ENCODE measurements at places on chromosomes 7 and 10. TPM values are rescaled to one million over a fixed set of nuclear protein-coding genes. Genes with fewer than 3 reads are reported as not detected.

- no peak for DNase-seq
These were observed 23.5 kb downstream of the OGDH start for GRCh38 chr7:44629829-44630522.

DNA sequence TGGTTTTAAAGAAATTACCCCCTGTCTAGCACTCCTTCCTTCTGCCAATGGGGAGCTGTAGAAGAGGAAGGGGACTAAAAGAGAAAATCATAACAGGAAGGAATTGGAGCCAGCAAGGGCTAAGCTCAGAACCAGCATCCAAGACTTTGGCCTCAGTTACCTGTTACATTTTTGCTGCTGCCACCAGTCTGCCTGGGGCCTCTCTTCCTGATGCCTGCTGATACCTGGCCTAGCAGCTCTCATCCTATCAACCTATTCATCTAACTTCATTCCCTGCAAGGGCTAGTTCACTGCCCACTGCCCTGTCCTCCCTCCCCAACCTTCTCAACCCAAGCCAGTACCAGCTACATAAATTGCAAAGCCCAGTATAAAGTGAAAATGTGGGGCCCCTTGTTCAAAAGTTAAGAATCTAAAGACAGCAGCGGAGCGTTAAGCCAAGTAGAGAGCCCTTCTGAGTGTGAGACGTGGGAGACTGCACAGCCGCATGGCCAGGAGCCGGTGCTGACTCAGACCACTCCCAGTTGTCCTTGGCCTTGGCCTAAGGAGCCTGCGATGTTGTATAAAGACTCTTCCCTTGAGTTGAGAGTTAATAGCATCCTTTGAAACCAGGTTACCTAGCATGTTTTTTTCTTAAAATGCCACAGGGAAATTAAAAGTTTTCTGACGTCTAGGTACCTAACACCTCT lies 13.2 kb upstream of the AOC1 start:
- DNase-seq, result no peak

DNA sequence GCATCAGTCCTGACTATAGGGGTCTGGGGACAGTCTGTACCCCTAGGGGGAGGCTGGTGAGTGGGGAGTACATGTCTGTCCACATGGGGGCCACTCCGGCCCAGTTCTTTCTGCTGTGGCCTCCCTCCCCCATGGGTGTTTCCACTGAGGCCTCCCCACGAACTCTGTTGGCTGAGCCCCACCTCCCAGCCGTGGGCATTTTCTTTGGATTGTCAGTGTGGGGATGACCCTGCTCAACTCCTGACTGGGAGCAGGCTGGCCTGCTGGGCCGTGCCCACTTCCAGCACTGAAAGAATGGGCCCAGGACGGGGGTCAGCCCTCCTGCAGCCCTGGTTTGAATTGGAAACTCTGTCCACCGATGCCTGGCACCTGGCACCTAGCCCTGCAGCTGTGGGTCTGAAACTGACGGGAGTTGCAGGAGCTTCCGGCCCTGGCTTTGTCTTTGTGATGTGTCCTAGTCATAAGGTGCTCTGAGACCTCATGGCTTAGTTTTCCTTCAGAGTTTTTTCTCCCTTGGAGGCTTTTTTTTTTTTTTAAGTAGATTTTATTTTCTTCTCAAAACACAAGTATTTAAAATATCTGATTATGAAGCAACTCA lies 46.5 kb downstream of the LHPP start:
- DNase-seq, result no peak

DNA sequence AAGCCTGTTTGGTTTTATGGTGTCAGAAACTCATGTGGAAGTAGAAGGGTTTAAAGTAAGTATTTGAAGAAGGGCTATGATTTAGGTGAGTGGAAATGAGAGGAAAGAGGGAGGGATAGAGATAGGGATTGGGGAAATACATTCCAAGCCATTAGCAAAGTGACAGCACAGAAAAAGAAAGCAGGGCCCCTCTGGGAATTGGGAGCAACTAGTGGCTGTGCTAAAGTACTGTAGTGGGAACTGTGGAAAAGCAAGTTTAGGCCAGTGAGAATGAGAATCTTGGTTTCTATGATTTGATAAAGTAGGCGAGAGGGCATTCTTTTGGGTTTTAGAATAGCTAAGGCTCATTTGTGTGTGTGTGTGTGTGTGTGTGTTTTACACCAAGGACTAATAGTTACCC lies 5.0 kb downstream of the PRKG1 start:
- no peak for DNase-seq

- no peak for DNase-seq
These were observed 112.3 kb downstream of the SPDYE5 start for GRCh38 chr7:75604408-75604807.

- no peak for DNase-seq
These were observed 375.8 kb downstream of the MDFIC start for GRCh38 chr7:115297656-115298055.

DNA sequence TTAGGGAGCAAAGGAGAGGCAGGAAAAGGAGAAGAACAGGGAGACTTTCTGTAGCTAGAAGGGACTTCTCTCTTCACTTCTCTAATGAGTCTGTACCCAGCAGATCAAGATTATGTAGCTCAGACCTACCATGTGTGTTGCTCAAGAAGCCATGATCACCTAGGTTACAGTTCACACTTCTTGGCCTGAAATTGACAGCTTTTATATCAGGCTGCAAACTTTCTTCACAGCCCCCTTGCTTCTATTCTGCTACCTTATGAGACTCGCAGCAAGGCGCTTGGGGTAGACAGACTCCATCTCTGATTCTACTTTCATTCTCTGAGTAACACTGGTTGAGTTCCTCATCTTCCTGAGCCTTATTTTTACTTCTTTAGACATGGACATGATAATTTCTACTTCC lies 19.6 kb upstream of the GIMAP2 start:
- peak; percentile 40 for DNase-seq

DNA sequence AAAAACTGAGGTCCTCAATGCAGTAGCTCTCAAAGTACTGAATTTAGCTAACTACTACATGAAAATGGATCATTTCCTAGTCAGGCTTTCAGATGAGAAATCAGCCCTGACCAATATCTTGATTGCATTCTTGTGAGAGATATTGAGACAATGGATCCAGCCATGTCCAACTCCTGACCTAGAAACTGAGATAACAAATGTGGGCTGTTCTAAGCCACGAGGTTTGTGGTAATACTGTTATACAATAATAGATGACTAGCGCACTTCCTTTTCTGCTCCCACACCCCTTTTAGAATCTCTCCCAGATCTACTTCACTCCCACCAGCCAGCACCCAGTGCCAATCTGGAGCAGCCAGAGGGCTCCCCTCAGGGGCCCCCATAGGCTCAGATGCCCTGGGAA lies 209.3 kb upstream of the KMT2E start:
- DNase-seq, result no peak

GRCh38 chr7:1642291-1642731 lies 27.8 kb upstream of the ELFN1 start:
- DNase-seq, result no peak

DNA sequence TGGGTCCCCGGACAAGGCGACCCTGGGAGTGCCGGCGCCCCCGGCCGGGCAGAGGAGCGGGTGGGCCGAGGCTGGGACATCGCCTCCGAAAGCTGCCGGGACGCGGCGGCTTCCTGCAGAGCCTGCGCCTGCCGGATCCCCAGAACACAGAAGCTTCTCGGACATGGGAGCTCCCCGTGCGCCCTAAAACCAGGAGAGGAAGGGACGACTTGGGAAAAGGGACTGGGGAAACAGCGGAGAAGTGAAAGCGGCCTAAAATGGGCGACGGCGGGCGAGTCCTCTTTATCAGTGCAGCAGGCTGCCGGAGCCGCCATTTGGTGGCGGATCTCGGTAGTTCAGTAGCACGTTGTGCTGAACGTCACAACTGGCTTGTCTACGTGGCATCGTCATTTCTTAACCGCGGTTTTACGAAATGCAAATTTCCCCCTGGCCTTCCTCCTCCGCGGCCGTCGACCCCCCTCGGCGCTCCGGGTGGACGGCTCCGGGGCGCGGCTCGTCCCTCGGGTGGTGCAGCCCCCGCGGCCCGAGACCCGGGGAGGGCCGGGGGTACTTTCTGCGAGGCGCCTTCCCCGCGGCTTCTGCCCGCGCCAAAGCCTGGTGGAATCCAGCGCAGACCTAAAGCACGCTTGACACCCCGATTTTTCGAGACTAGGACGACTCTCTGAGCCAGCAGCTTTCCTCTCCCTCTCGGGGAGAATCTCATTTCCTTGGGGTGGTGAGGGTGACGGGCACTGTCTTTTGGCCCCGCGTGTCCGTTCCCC lies 9.9 kb upstream of the SPAG6 start:
- peak; percentile 76 for DNase-seq

GRCh38 chr10:27319752-27320431 lies 79.3 kb upstream of the ACBD5 start:
- DNase-seq, result no peak

GRCh38 chr10:63539377-63539776 lies 18.2 kb downstream of the REEP3 start:
- no peak for DNase-seq

DNA sequence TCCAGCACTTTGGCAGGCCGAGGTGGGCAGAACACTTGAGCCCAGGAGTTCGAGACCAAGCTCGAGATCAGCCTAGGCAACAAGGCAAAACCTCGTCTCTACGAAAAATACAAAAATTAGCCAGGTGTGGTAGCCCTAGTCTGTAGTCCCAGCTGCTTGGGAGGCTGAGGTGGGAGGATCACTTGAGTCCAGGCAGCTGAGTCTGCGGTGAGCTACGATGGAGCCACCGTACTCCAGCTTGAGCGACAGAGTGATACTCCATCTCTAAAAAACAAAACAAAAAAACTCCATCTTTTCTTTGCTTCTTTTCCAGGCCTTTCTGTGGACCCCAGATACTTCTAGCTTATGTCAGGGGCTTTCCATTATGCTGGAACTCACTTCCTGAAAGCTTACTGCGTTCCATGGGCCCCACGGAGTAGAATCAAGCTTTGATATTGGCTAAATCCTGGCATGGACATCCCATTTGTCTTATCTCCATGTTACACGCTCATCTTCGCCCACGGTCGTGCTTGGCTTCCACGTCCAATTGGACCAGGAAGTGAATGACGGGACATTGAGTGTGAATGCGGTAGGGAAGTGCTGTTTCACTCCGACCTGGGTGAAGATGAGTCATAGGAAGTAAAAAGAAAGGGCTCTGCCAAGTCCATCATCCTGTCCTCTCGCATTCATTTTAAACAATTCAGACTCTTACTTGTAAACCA lies 45.7 kb downstream of the FAM171A1 start:
- DNase-seq, result no peak

DNA sequence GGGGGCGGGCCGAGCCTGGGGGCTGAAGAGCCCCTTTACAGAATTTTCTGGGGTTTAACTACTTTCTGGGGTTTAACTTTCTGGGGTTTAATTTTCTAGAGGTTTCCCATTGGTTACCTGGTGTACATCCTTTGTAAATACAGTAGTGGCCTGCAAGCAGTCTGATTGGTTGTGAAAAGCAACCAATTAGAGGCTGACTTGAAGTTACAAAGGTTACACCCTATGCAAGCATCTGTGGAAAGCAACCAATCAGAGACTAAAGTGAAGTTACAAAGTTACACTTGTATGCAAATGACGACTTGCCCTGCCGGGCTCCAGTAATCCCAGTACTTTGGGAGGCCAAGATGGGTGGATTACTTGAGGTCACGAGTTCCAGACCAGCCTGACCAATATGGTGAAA lies 27.4 kb downstream of the GTF2I start:
- DNase-seq, result no peak

- no peak for DNase-seq
These were observed 163.6 kb downstream of the PPP1R17 start for GRCh38 chr7:31850601-31851000.

- DNase-seq, result no peak
These were observed 321.0 kb downstream of the WDR37 start for GRCh38 chr10:1377231-1377630.

DNA sequence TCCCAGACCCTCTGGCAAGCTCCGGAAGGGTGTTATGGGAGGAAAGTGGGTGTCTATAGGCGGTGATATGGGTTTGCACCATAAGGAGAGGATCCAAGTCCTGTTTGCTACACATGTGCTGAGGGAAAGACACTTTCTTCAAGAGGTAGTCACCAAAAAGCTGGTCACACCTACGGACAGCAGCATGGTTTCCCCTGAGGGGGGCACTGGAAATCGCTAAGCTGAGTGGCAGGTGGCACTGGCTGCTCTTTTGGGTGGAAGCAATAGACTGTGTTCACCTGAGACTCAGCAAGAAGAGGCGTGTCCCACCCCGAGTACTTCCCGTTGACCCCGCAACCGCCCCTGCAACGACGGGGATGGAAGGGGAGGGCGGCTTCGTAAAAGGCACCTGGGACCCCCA lies 1.8 kb upstream of the FOXI2 start:
- DNase-seq, result no peak

DNA sequence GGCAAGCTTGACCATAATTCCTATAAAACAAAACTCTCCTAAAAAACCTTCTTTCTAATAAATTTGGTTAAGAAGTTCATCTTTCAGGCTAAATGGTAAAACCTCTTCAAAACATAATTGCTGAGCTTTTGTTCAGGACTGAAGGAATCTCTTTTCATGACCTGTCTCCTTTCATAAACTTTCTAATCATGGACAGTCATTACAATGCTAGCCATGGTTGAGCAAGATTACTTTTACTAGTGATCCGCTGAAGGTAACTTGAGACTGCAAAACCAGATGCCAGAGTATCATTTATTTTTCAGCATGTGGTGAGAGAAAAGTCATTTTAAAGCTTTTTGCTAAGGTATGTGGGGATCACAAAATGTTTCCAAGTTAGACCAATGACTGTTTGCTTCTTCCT lies 186.4 kb upstream of the RHOBTB1 start:
- no peak for DNase-seq

- DNase-seq, result no peak
These were observed 3.6 kb downstream of the ODAD2 start for GRCh38 chr10:27995311-27995710.

- no peak for DNase-seq
These were observed 359.7 kb downstream of the CRPPA start for GRCh38 chr7:16061630-16062029.

- no peak for DNase-seq
These were observed 645.3 kb downstream of the ACTR3B start for GRCh38 chr7:153404781-153405279.

- DNase-seq, result no peak
These were observed 57.4 kb upstream of the SVIL start for GRCh38 chr10:29692121-29692539.

The MKLN1 gene
- total RNA-seq, result 62.1 TPM

The H2BK1 gene
- total RNA-seq, result 6.8 TPM

The AGR2 gene
- 3.0 TPM for total RNA-seq

The C10orf105 gene
- 0.15 TPM for total RNA-seq

The APBB1IP gene
- 87.1 TPM for total RNA-seq

The LRRC72 gene
- total RNA-seq, result not detected

The CPA4 gene
- not detected for total RNA-seq

The ELOVL3 gene
- total RNA-seq, result not detected

Measured in T-cell (primary cell).